ENCODE measurements at places on chromosomes 6 and 20.

DNA sequence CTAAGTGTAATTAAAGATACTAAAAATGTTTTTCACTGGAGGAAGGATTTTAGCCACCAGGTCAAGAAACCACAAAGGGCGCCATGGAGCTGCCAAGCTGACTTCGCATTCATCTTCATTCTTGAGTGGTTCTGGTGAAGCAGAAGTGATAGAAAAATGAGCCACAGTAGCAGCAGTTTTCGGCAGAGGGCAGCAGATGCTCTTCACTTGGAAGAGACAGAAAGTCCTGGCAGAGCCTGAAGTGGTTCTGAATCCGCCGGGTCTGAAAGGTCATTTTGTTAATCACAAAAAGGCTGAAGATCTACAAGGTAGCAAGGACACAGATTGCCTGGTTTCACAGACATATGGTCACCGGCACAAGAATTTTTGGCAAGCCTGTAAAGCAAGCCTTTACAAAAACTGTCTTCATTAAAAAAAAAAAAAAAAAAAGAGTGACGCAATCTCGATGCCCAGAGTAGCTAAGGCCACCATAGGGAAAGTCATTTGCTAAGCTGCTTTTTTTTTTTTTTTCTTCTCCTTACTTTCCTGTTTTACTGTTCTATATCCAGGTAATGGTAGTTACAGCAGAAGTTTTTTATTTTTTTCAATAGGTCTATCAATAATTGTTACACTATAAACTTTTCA is 345.1 kb upstream of the AGPAT4 start:
- DNase-seq = peak; percentile 39

GRCh38 chr6:30037182-30037788 is 23.8 kb upstream of the POLR1H start:
- DNase-seq = peak; percentile 11

- no peak for DNase-seq
Observed at GRCh38 chr6:56268266-56268665, 20.9 kb upstream of the COL21A1 start.

DNA sequence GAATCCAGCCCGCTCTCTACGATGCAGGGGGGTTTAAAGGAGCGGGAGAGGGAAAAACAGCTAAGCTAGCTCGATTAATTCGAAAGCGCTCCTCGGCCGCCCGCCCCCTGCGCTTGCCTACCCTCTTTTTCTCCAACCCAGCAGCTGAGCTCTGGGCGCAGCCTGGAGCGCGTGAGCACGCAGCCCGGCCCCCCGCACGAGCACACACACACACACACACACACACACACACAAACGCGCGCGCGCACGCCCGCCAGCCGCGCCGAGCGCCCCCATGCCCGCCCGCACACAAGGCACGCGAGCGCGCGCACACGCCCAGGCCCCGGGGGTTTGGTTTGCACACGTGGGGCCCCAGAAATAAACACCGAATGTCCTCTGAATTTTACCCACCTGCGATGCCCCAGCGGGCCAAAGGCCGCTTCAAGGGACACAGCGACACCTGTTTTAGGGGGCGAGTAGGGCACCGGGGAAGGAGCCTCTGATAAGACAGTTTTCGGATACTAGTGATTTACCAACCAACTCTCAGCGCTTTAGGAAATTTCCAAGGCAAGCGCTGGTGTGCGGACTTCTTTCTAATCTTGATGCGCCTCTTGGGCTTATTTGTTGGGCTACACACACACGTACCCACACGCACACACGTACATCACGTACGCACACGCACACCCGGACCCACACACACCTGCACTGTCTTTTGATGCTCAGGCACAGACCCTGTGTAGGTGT is 802 bp upstream of the NRN1 start:
- DNase-seq = peak; percentile 68

DNA sequence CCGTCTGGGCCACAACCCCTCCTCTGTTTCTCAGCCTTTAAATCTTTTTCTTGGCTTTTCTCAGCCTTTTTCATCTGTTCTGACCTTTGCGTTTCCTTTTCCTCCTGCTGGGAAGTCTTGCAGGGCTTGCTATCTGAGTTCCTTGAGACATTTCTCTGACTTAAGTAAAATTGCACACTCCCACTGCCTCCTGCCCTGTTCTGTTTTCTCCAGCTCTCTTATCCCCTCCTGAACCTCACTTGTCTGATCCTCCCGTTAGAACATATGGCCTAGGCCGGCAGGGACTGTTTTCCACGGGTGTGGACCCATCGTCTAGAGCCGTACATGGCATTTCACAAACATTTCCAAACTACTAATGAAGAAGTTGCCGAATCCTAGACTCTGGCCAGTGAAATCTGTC is 63.0 kb downstream of the ARID1B start:
- no peak for DNase-seq

DNA sequence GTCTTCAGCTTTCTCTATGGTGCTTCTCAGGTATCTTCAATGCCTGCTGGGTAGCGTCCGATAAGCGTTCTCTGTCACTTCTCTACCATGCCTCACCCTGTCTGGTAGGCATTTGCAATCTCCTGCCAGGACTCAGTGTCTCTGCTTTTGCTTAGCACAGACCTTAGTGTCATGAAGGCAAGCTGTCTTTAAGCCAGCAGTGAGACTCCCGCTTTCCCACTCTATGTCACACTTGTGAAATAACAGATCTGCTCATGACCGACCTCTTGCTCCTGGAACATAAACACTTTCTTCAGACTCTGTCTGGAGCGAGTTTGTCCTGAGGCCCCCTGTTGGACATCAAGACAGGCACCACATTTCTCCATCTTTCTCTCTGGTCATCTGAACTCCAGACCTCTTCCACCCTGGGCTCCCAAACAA is 17.0 kb downstream of the ADGRB3 start:
- DNase-seq = no peak

- DNase-seq = peak; percentile 98
Observed at GRCh38 chr6:65707126-65707826, at the start of gene EYS. EYS (minus strand) TSS chr6:65707226; CDS start chr6:65495410, 211,816 bp downstream.

DNA sequence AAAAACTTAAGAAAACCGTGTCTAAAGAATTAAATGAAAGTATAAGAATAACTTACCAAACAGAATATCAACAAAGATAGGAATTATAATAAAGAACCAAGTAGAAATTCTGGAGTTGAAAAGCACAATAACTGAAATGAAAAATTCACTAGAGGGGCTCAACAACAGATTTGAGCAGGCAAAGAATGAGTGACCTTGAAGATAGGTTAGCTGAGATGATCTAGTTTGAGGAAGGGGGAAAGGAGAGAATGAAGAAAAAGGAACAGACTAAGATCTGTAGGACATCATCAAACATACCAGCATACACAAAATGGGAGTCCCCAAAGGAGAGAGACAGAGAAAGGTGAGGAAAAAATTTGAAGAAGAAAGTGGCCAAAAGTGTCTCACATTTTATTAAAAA is 37.7 kb upstream of the TULP1 start:
- no peak for DNase-seq

DNA sequence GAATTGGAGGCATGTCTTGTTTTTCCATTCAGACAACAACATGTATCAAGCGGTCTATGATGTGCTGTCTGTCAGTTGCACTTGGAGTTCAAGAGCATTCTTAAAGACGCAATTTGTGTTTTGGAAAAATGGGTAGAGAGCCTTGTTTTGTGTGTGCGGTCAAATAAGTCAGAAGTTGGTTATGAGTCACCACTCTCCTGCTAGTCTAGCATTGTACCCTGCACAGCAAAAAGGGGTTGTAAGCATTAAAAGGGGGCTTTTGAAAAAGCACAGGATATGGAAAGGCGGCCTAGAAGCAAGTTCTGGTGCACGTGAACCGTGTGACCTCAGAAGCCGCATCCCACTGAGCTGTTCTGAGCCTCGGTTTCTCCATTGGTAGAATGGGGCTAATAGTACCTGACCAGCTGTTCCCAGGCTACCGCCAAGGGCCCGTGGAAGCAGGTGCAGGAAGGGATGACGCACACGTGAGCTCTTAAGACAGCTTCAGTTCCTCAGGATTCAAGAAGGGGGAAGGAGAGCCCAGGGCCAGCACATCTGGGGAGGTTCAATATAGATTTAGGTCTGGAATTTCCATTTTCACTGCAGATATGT is 61.6 kb upstream of the SNX9 start:
- DNase-seq = no peak

- no peak for DNase-seq
Observed at GRCh38 chr6:131116755-131117360, 18.4 kb upstream of the AKAP7 start.

DNA sequence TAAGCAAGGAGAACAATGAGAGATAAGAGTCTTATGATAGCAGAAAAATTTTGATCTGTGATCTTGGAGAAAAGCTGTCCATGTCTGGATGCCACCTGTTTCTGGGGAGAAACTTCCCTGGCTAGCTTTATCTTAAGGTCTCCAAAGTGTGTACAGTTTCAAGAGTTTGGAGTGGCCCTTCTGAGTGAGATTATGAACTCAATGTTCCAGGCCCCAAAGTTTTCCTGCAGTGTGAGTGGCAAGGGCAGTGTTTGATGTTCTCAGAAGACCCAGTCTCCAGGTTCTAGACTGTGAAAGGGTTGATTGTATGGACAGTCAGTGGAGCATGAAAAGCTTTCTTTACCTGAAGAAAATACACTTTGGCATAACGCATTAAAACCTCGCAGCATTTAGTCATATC is 121.7 kb downstream of the OLIG3 start:
- DNase-seq = no peak

DNA sequence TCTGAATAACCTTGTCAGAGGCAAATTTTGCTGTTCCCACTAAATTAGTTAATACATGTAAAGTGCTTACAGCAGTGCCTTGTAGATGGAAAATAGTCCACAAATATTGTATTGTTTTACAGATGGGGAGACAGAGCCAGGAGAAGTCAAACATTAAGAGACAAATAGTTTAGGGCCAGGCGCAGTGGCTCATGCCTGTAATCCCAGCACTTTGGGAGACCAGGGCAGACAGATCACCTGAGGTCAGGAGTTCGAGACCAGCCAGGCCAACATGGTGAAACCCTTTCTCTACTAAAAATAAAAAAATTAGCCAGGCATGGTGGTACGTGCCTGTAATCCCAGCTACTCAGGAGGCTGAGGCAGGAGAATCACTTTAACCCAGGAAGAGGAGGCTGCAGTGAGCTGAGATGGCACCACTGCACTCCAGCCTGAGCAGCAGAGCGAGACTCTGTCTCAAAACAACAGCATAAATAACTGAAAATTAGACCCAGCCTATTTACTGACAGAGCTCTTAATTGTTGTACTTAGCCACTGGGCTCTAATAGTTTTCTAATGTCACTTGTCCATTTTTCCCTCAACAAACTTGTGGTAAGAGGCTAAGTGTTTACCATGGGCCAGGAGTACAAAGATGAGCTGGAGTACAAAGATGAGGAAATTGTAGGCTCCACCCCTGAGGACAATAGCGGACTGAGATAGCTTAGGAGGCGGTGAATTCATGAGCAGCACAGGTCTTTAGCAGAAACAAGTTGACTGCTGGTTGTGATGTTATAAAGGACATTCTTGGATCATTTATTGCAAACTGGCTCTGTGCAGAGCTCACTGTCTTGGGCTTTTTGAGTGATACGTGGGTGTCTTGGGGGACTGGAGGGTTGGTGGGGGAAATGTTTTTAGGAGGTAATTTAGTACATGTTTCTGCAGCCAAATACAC is 6.4 kb downstream of the ZSWIM3 start:
- DNase-seq = no peak

DNA sequence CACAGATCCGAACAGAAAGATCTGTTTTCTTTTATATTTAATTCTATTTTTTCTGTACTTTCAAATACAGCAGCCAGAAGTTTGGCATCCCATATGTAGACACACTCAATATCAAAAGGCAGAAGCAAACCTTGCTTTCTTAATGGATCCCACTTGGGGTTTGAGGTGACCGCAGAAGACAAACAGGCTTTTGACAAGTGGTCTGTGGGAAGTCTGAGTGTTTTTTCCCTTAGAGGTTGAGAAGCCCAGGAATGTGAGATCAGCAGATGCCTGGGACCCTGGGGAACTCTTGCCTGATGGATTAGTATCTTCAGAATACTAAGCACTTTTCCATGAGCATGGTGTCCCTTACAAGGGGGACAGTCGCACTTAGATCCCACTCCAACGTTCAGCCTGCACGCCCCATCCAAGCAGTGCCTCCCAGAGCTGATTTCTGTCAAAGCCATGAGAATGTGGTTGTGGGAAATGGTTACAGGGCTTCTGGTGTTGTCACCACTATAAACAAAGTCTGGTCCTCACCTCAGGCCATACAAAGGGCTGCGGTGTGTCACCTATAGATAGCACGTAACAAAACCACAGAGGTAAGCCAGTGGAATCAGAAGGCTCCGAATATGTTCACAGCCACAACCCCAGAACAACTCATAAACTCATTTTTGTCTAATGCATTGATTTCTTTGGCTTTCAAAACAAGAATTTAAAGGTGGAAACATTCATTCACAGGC is 12.7 kb downstream of the IL17F start:
- DNase-seq = no peak

DNA sequence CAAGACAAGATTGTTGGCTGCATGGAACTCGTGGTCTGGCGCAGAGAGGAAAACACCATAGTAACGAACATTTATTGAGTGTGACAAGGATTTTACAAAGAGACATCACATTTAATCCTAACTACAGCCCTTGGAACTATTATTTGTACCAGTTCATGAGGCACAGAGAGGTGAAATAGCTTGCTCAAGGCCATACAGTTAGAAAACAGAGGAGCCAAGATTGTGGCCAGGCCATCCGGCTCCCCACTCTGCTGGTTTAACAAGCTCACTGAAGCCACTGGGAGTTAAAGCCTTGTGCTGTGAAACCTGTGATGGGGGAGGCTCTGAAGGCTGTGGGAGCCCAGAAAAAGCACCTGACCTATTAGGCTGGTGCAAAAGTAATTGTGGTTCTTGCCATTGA is 74.9 kb upstream of the ZNFX1 start:
- no peak for DNase-seq

GRCh38 chr20:44467289-44467883 is 8.3 kb upstream of the TTPAL start:
- DNase-seq = no peak

- no peak for DNase-seq
Observed at GRCh38 chr20:62293111-62293784, 9.5 kb upstream of the ADRM1 start.

- DNase-seq = no peak
Observed at GRCh38 chr6:142276256-142276655, 25.6 kb upstream of the ADGRG6 start.

- no peak for DNase-seq
Observed at GRCh38 chr6:6386010-6386409, 65.5 kb upstream of the F13A1 start.

DNA sequence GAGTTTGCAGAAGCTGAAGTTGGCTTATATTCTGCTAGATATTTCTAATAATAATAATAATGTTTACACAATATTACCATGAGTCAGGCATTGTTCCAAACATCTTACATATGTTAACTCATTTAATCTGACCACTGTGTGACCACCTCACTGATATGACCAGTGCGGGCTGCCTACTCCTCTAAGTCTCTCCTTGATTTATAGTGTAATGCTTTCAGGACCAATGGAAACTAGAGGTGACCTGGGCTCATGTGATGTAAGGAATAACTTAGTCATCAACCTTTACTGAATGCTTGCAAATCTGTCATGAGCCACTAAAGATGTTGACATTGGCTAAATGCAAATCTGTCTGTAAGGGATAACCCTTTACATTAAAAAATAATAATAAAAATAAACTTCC is 51.1 kb upstream of the GPR6 start:
- no peak for DNase-seq
